ENCODE measurements at places on chromosomes 2 and 18.

- no peak for DNase-seq
Measured at GRCh38 chr2:54967269-54967668, 83.0 kb downstream of the RTN4 start.

GRCh38 chr18:48605408-48605845 lies 66.6 kb downstream of the CTIF start:
- peak; percentile 98 for DNase-seq

GRCh38 chr2:8202132-8202531 lies 479.7 kb upstream of the ID2 start:
- no peak for DNase-seq

DNA sequence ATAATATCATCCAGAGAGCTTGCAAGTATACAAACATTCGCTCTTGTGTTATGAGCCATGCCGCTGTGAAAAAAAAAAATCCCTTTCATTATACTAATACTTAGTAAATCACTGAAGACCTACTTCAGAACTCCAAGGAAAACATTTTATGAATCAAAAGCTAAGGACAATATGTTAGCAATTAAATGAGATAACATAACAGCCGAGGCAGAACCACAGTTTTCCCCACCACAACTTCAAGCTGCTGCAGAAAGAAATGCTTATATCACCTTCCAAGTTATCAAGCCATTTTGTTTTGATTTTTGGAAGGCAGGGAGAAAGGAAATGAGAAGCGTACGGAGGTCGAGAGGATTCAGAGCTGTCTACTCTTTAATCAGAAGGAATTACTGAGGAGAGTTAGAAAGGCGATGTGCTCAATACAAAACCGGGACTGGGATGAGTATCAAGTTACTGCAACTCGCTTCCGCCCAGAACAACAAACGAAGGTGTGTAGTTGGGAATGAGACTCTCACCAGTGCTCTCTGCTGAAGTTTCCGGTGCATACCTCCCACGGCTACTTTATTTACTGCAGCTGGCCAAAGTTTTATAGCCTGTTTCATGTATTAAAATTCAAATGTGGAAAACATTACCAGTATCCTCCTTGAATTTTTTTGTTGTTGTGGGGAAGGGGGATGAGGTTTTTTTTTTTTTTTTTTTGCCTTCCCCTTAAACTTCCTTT lies 292.2 kb upstream of the CCDC68 start:
- DNase-seq: no peak

DNA sequence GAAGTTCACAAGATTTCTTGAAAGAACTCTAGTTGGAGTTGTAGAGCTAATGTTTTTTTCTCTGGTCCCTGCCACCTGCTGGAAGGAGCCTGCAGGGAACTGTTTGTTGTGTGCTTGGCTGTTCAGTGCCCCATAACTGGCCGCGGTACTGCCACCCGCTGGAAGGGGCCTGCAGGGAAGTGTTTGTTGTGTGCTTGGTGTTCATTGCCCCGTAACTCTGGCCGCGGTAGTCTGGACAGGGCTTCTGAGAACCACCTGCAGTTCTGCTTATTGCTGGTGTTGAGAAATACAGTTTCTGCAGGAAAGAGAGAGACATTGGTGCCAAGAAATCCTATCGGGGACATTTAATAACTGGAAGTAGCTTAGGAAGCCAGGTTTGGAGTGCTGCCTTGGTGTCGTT lies 58.1 kb downstream of the AGAP1 start:
- DNase-seq: peak; percentile 46

- no peak for DNase-seq
Measured at GRCh38 chr2:101699755-101700461, 2.4 kb downstream of the MAP4K4 start.

DNA sequence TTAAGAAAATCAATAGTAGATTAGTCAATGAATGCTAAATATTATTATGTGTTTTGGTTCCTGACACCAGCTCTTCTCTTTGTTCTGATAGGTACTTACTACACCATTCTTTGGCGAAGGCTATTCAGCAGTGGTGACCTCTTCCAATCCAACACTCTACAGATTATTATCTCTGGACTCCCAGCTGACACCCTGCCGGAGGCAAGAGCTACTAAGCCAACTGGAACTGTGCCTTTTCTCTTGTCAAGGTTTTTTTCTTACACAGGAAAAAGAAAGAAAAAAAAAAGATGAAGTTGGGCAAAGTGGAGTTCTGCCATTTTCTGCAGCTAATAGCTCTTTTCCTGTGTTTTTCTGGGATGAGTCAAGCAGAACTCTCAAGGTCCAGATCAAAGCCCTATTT lies 11.7 kb downstream of the CDH7 start:
- no peak for DNase-seq

- DNase-seq: no peak
Measured at GRCh38 chr2:42762823-42763804, 821 bp downstream of the OXER1 start.

DNA sequence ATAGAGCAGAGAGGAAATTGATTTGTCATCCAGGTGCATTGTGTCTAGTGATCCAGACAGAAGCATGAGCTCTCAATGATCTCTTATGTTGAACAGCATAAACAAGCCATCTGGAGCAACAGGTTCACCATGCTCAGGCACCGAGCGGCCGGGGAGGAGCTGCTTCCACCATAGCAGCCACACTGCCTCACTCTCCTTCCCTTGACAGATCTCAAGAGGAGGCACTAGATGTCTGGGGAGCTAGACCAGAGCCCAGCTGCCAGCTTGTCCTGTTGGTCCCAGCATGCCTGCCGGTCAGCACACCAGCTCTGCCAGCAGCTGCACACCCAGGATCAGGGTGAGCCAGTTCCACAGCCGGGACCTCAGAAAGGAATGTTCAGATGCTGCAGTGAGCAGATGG lies 17.5 kb upstream of the LONRF2 start:
- no peak for DNase-seq

DNA sequence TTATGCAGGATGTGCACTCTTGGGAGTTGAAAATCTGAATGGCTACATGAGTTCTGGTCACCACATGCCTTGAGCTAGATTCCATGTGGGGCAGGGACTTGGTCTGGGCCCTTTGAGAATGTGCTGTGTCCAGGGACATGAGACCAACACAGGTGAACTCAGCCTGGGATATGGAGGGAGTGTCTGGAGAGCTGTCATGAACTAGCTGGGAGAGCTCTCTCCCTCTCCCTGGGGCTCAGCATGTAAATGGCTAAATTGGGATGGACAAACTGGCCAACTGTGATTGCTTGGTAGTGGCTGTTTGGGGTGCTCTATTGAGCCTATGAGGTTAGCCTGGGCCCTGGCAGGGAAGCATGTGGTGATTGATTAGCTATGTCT lies 105.1 kb upstream of the HS6ST1 start:
- no peak for DNase-seq

- DNase-seq: no peak
Measured at GRCh38 chr2:207075456-207075855, 90.3 kb downstream of the KLF7 start.

- no peak for DNase-seq
Measured at GRCh38 chr2:205462681-205463345, 219.5 kb upstream of the NRP2 start.

DNA sequence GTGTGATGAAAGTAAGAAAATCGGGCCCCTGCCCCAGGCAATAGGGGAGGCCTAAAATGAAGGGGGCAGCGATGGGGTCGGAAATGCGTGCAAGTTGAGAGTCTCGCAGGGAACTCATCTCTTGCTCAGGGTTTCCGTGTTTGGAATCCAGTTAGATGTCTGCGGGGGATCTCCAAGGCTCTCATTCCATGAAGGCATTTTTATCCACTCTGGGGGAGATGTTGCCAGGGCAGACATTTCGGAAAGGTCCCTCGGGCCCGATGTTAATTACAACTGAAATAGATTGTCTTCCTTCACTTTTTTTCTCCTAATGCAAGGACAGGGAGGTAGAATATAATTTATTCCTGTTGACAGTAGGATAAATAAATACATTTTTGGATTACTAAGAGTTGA lies 12.8 kb upstream of the SKOR2 start:
- no peak for DNase-seq

DNA sequence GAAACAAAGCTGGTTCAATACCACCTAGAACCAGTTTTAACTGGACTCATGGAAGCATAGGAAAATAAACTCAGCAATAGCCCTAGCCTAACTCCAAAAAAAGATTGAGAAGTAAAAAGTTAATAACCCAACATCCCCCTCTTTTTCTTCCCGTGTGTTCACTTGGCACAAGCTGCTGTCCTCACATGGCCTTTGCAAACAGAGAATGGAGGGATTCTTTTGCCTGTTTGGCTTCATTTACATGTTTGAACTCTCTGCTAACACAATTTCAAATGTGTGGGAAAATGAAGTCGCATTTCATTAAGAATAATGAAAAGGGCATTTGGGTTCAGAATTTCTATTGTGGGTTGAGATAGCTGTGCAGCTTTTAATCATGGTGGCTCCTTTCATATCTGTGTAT lies 589.2 kb upstream of the LRRTM1 start:
- no peak for DNase-seq

DNA sequence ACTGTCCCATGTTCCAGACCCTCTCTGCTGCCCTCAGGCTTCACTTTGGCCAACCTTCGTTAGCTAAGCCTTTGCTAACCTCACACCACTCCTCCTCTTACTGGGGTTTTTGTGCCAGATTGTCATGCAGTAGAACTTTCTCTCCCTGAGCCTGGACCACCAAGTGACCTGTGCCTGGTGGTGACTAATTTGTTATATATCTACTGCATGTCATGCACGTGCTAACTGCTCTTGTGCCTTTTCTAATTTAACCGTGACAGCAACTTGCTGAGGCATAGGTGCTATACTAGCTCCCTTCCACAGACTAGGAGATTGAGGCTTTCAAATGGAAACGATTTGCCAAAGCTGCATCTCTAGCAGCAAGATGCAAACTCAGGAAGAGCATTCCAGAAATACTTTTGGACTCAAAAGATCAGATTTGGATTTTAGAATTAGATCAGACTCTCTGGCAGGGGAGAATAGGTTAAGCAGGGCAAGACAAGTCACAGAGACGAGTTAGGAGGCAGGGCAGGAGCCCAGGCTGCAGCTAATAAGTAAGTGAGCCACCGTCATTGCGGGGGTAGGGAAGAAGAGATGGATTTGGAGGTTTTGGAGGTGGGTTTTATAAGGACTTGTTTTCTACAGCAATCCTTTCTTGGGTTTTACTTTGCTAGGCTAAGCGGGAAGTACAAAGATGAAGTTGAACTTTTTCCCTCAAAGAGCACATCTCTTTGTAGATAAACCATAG lies 1.8 kb downstream of the PPP1R7 start:
- DNase-seq: no peak

GRCh38 chr18:74512321-74513053 lies 16.3 kb downstream of the CNDP2 start:
- no peak for DNase-seq

GRCh38 chr2:230944123-230944653 lies 19.1 kb upstream of the GPR55 start:
- DNase-seq: no peak

- peak; percentile 9 for DNase-seq
Measured at GRCh38 chr2:119383410-119384140, 16.8 kb downstream of the DBI start.

- peak; percentile 25 for DNase-seq
Measured at GRCh38 chr2:96306370-96306769, 1.0 kb upstream of the SNRNP200 start.

DNA sequence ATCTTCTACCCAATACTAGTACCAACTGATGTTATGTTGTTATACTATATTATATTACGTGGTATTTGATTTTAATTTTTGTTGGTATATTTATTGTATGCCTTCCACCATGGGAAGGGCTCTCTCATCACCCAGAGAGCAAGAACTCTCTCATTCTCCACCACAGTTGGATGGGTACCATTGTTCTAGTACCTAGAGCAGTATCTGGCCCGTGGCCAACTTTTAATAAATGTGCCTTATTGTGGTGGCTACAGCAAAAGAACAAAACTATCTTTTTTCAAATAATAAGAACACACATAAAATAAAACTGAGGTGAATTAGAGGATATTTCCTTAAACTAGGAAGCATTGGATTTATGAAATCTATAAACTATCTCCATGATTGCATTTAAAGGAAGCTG lies 71.8 kb downstream of the PID1 start:
- DNase-seq: no peak
